ENCODE measurements at places on chromosomes 4 and X. TPM values are rescaled to one million over a fixed set of nuclear protein-coding genes. Genes with fewer than 3 reads are reported as not detected.

The RRAGB gene
- 4.0 TPM for total RNA-seq

DNA sequence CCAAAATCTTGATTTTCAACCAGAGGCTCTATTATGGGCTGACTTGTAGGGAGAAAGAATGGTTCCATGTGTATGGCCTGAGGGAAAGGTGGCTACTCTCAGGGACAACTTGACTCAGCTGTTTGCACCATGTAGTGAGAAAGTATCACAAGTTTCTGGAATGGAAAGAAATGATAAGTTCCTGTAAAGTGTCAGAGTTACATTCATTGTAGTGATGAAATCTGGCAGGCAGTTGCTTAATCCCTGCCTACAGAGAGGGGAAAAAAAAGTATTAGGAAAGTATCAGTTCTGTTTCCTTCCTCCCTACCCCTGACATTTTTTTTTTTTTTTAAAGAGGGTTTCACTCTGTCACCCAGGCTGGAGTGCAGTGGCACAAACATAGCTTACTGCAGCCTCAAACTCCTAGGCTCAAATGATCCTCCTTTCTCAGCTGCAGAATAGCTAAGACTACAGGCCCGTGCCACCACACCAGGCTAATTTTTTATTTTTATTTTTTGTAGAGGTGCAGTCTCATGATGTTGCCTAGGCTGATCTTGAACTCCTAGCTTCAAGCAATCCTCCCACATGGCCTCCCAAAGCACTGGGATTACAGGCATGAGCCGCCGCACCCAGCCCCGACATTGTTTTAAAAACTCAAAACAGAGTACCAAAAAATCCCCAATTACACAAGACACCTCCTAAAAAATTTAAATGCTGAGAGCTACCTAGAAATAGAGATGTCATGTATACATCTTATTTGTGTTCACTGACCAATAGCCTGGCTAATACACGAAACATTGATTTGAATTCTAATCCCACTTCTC lies 4.8 kb upstream of the FBXL5 start:
- no peaks in the 10 kb centered on the region for H3K27me3 ChIP-seq
- DNase-seq = no peak
- no peaks in the 10 kb centered on the region for H3K36me3 ChIP-seq
- H3K4me1 ChIP-seq = peaks cover 56% of the 10 kb centered on the region

DNA sequence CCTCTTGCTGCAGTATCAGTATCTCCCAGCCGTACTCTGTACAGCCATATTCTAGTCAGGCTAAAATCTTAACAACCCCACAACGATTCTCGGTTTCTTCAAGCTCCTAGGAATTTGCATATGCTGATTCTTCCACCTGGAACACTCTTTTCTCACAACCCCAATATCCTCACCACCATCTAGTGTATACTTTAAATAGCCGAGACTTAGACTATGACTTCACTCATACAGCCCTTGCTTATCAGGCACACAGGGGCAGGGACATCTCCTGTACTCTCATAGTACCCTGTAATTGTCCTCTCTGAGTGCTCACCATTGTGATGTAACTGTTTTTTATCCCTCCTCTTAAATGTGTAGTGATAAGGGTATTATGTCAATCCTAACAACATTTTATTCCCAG lies 2126.4 kb upstream of the TENM3 start:
- no peaks in the 10 kb centered on the region for H3K4me1 ChIP-seq
- no peaks in the 10 kb centered on the region for H3K36me3 ChIP-seq
- no peaks in the 10 kb centered on the region for H3K27me3 ChIP-seq
- H3K27ac ChIP-seq = no peak overlapping the region

GRCh38 chrX:136764206-136764605 lies 16.5 kb downstream of the ARHGEF6 start:
- no peaks in the 10 kb centered on the region for H3K27me3 ChIP-seq
- H3K27ac ChIP-seq = no peak overlapping the region
- no peaks in the 10 kb centered on the region for H3K36me3 ChIP-seq
- no peak overlapping the region for H3K4me3 ChIP-seq

GRCh38 chr4:109649872-109650271 lies 53.4 kb downstream of the CASP6 start:
- H3K27me3 ChIP-seq = no peaks in the 10 kb centered on the region
- H3K4me3 ChIP-seq = no peak overlapping the region
- no peaks in the 10 kb centered on the region for H3K36me3 ChIP-seq
- no peaks in the 10 kb centered on the region for H3K4me1 ChIP-seq
- DNase-seq = no peak

GRCh38 chr4:54539500-54540029 lies 118.2 kb upstream of the KIT start:
- H3K27me3 ChIP-seq = no peaks in the 10 kb centered on the region
- H3K36me3 ChIP-seq = no peaks in the 10 kb centered on the region
- peak overlapping the region; percentile 65 for H3K4me3 ChIP-seq
- peak overlapping the region; percentile 12 for H3K27ac ChIP-seq

GRCh38 chr4:181529537-181529936 lies 713.7 kb upstream of the TENM3 start:
- no peak for DNase-seq
- no peaks in the 10 kb centered on the region for H3K27me3 ChIP-seq
- H3K4me1 ChIP-seq = no peaks in the 10 kb centered on the region
- no peak overlapping the region for H3K27ac ChIP-seq
- H3K4me3 ChIP-seq = no peak overlapping the region

The CISD2 gene
- total RNA-seq = 5.6 TPM

- no peaks in the 10 kb centered on the region for H3K36me3 ChIP-seq
- no peak for DNase-seq
- no peaks in the 10 kb centered on the region for H3K4me1 ChIP-seq
- H3K27ac ChIP-seq = no peak overlapping the region
- H3K4me3 ChIP-seq = no peak overlapping the region
- H3K27me3 ChIP-seq = no peaks in the 10 kb centered on the region
Measured at GRCh38 chr4:32030406-32030805, 1310.2 kb downstream of the PCDH7 start.

DNA sequence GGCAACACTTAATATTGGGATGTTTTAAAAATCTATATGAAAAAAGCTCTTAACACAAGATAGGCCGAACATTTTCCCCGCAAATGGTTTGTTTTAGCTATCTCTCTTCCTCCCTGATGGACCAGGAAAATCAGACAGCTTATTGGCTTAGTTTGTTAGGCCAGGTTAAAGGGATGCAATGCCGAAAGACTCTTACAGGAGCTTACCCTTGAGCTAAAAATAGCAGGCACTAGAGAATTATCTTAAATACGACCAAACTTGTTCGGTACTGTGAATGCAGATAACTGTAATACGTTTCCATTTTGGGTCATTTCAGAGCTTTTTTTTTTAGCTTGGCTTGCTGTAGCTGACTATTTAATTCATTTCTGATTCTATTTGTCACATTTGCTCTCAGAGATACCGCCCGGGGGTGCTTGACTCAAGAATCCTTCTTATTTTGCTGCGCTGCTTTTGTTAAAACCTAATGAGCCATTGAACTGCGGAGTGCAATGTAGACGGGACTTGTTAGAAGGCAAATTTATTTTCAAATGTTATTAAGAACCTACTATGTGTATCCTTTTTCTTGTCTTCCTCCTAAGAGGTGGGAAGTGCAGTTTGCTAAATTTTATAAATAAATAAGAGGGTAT lies 23.3 kb downstream of the PPARGC1A start:
- H3K4me1 ChIP-seq = no peaks in the 10 kb centered on the region
- H3K4me3 ChIP-seq = no peak overlapping the region
- DNase-seq = no peak
- H3K27me3 ChIP-seq = no peaks in the 10 kb centered on the region
- H3K36me3 ChIP-seq = no peaks in the 10 kb centered on the region
- H3K27ac ChIP-seq = no peak overlapping the region

GRCh38 chrX:100373673-100374072 lies 36.4 kb downstream of the PCDH19 start:
- no peaks in the 10 kb centered on the region for H3K27me3 ChIP-seq
- H3K4me3 ChIP-seq = no peak overlapping the region
- H3K36me3 ChIP-seq = no peaks in the 10 kb centered on the region
- no peak overlapping the region for H3K27ac ChIP-seq
- no peak for DNase-seq
- no peaks in the 10 kb centered on the region for H3K4me1 ChIP-seq

- H3K27ac ChIP-seq = no peak overlapping the region
- no peaks in the 10 kb centered on the region for H3K27me3 ChIP-seq
- DNase-seq = no peak
- H3K4me1 ChIP-seq = no peaks in the 10 kb centered on the region
- H3K4me3 ChIP-seq = no peak overlapping the region
Measured at GRCh38 chr4:189083769-189084168, 856.9 kb upstream of the FRG1 start.
